ENCODE measurements at places on chromosomes 1 and 21.

DNA sequence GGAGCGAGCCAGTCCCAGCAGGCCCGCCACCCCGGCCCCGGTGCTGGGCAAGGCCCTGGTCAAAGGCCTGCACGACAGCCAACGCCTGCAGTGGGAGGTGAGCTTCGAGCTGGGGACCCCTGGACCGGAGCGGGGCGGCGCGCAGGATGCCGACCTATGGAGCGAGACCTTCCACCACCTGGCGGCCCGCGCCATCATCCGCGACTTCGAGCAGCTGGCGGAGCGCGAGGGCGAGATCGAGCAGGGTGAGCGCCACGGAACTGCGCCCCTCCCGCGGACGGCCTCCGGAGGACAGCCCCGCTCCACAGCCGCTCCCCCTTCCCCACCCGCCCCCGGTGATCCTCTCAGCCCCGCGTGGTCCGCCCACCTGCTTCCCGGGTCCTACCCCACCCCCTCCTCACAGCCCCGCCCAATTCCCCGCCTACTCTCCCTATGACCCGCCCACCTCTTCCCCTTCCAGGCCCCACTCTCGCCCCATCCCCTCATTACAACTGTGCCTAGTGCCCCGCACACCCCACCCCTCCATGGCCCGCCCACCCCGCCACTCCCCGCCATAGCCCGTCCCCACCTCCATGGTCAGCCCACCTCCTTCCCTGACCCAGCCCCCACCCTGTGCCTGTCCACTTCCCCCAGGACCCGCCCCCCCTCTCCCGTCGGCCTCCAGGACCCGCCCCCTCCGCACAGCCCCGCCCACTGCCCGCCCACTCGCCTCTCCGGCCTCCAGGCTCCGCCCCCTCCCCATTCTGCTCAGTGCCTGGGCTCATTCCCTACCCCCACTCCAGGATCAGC, 52.7 kb downstream of the VWA5B1 start:
- no peak for DNase-seq

- DNase-seq = no peak
Observed at GRCh38 chr1:11777658-11778322, 15.8 kb downstream of the C1orf167 start.

DNA sequence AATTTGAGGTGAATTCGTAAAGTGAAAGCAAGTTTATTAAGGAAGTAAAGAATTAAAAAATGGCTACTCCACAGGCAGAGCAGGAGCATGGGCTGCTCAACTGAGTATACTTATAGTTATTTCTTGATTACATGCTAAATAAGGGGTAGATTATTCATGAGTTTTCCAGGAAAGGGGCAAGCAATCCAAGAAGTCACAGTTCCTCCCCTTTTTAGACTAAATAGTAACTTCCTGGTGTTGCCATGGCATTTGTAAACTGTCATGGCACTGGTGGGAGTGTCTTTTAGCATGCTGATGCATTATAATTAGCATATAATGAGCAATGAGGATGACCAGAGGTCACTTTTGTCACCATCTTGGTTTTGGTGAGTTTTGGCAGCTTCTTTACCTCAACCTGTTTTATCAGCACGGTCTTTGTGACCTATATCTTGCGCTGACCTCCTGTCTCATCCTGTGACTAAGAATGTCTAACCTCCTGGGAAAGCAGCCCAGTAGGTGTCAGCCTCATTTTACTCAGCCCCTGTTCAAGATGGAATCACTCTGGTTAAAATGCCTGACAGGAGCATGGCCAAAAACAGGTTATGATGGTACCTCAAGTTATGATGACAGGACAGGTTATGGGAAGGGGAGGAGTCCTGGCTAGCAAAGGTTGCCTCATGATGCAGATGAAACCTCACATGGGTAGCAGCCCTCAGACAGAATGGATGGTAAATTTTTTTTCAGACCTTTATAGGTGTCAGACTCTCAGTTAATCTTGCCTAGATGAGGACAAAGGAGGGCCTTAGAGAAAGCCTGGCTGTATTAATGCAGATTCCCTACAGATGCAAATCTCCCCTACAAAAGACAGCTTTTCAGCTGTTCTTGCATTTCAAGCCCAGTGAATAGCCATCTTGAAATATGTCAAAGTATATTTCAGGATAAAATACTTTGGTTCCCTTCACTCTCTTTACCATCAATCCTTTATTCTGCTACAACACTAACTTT, 49.7 kb downstream of the SIPA1L2 start:
- DNase-seq = no peak

DNA sequence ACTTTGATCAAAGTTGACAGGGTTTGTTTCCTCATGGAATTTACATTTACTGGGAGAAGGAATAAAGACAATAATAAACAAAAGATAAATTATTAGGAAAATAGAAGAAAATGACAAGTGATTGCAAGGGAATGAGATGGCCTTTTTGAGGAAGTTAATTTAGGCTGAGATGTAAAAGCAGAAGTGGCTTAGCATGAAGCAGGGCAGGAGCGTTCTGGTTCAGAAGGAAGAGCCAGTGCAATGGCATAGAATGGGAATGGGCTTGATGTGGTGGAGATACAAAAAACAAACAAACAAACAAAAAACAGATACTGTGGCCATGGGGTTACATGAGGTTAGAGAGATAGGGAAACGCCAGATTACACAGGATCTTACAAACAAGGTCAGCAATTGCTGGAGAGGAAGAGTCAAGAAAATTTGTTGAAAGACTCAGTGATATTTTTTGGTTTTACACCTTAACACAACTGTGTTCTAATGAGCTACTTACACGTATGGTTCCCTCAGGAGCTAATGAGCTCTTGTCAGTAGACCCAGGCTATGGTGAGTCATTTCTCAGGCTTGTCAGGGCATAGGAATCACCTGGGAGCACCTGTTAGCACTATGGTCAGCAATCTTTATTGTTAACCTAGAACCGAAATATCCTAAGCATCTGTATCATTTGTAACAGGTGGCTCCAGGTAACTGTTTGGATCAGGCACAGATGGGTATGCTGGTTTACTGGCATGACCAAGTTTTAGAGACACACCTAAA, 8.7 kb upstream of the CADM3 start:
- no peak for DNase-seq

GRCh38 chr1:27403931-27404330, 11.5 kb downstream of the GPR3 start:
- DNase-seq = no peak

DNA sequence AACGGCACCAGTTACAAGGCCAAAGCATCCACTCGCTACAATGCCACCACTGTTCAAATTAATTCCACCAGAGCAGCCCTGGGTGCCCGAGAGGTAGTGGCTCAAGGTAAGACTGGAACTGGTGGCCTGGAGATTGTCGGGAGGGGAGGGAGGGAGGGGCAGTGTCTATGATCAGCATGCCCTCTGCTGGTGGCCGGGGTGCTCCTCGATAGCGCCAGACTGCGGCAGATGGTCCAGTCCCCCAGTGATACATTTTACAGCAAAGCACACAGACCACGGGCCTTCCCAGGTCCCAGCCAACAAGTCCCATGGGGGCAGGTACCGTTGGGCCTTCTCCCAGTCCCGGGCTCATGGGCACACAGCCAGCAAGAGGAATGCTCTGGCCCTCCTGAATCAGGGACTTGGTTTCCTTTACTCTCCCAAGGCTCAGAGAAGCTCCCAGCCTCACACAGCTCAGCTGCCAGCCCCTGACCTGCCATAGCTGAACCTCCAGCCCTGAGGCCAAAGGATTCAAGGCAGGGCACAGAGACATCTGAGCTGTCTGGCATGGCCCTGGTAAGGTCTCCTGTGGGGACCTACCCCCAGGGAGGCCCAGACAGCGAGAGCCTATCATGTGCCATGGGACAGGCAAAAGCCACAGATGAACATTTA, 15.3 kb downstream of the ACOT7 start:
- no peak for DNase-seq

DNA sequence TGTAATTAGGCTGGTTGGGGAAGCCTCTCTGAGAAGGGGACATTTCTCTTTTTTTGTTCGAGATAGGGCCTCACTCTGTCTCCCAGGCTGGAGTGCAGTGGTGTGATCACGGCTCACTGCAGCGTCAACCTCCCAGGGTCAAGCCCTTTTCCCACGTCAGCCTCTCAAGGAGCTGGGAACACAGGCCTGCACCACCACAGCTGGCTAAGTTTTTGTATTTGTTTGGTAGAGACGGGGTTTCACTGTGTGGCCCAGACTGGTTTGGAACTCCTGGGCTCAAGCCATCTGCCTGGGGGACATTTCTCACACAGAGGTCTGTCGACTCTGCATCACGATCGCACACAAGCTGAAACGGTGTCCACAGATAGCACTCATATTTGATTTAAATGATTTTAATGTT, 39.7 kb downstream of the HUNK start:
- DNase-seq = no peak

DNA sequence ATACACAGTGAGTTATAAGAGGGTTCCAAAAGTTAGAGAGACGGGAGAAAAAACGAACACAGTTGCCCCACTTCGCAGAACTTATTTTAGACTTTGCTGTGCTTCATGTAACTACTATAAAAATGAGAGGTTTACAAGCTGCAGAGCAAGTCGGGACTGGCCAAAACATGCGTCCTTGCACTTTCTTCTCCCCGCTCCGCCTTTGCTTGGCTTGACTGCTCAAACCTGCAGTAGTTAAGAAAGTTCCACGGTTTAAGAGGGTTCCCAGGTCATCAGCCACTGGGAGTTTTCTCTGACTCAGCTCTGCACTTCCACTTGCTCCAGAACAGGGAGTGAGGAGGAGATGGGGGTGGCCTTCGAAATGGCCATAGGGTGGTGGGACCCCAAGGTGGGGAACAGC, 36.2 kb downstream of the CLIC6 start:
- no peak for DNase-seq
